ENCODE measurements at places on chromosomes 12 and 14.
A peak's percentile ranks its signal among the peaks of the same experiment; 100 is the strongest.

DNA sequence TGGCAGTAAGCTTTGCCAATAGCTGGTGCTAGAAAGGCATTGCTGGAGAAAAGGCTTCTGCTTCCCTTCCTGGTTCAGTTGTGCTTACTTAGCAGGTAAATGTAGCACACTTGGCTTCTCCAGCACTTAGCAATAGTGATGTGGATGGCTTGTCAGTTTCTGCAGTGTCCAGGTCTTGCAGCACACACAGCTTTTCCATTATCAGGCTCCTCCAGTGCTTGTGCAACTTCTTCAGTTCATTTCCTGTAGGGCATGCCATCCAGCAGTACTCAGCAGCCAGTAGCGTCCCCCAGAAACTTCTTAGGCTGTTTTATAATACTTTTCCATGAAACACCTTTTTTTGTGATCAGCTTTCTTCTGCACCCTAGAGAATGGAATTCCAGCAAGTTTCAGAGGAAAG, 154.6 kb downstream of the SLC6A15 start:
- no peak for DNase-seq

DNA sequence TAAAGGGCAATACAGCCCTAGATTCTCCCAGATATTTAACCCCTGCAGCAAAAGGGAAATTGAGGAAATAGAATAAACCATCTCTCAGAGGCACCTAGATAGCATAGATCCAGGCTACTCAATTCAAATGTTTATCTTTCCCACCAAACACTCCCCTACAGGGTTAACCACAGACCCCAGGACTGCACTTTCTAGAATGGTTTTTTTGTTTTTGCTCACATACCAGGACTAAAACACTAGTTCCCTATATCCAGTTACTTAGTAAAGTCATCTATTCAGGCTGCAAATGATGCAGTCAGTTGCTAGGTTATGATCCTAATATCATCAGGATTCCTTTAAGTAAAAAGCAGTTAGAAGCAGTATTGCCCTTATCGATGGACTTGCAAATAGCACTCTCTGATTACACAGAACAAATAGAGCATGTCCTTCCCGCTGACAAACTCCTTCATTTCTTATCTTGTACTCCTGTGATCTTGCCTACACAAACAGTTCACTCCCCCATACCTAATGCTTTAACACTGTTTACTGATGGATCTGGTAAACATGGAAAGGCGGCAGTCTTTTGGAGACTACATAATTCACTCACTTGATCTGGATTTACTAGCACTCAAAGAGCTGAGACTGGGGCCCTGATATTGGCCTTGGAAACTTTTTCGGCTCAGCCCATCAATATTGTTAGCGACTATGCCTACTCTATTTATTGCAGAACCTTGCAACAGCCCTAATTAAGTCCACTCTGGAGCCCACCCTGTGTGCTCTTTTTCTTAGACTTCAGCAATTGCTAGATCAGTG, 257.2 kb upstream of the DIO2 start:
- DNase-seq: no peak

DNA sequence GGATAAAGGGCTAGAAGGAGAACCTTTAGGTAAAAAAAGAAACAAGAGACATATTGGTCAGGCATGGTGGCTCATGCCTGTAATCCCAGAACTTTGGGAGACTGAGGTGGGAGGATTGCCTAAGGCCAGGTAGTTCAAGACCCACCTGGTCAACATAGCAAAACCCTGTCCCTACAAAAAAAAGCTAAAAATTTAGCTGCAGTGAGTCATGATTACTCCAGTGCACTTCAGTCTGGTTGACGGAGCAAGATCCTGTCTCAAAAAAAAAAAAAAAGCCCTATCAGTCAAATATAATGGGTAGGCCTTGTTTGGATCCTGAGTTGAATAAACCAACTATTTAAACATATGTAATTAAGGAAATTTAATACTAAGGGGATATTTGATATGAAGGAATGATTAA, 54.2 kb downstream of the PPP1R36 start:
- DNase-seq: no peak

- DNase-seq: peak; percentile 5
Observed at GRCh38 chr12:70645494-70646317, 8.5 kb upstream of the PTPRB start.

GRCh38 chr12:90129366-90130030, 420.9 kb upstream of the ATP2B1 start:
- no peak for DNase-seq

DNA sequence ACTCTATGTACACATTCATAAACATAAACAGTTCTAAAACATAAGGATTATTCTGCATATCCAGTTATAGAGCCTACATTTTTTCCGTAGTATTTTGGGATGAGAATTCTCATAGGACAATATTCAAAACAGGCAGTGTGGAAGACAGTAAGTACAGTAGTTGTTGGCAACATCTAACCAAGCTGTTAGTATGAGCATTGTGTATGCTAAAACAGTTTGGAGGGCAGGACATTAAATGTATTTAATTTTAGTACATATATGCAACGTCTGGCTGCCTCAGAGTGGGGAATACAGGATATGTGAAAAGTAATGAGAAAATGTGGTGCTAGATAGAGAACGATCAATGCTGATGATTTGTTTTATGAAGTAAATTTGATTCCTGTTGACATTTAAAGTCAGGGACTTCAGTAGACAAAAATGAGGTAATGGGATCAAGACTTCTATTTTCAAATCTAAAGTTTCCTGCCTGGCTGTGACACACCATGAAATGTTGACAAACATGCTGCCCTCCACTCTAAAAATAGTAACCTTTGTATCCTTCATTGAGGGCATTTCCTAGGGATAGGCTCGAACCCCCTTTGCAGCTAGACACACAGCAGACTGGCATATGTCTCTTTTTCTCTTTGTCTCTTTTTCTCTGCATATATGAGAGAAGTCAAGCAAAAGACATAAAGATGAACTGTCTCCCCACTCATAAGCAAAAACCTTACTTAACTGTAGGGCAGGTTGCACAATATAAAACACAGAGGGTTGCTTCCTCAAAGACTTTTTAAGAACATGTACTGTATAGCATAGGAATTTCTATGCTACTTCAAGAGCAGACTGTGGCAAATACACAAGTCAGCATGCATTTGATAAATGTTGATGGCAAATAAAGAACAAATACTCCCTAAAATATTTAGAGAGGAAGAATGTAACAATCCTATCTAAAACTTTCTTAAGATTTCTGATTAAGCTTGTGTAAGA, 75.5 kb upstream of the GTF2A1 start:
- DNase-seq: no peak

- DNase-seq: no peak
Observed at GRCh38 chr12:82694276-82694675, 7.6 kb downstream of the TMTC2 start.

GRCh38 chr12:123897221-123897620, 75.4 kb downstream of the CCDC92 start:
- no peak for DNase-seq

- DNase-seq: no peak
Observed at GRCh38 chr12:131902332-131903241, 8.2 kb downstream of the ULK1 start.

- DNase-seq: no peak
Observed at GRCh38 chr12:1706632-1706980, 15.7 kb downstream of the ADIPOR2 start.

GRCh38 chr12:110403976-110404682, 621 bp upstream of the ANAPC7 start:
- peak; percentile 83 for DNase-seq

GRCh38 chr12:80422550-80422949, 21.5 kb upstream of the PTPRQ start:
- no peak for DNase-seq

DNA sequence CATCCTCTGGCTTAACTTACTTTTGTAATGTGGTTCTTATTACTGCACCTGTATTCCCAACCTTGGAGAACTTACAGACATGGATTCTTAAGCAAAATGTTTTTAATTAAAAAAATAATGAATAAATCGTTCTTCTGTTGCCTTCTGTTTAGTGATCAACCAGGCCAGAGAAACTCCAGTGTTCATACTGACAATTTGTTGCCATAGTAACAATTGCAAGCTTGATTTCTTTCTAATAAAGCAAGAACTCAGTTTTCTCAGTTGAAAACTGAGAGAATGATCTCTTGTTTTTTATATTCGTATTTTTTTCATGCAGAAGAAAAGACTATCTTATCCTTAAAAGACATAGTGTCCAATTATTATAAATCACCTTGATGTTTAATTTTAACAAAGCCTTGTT, 106.5 kb upstream of the LMNTD1 start:
- no peak for DNase-seq

- DNase-seq: no peak
Observed at GRCh38 chr14:65772921-65773574, 360.5 kb downstream of the FUT8 start.

GRCh38 chr14:90274808-90275457, 18.6 kb downstream of the PSMC1 start:
- DNase-seq: no peak

GRCh38 chr12:12892681-12893141, 1.3 kb downstream of the GPRC5A start:
- no peak for DNase-seq

GRCh38 chr12:53983950-53984572, 885 bp upstream of the HOXC10 start:
- no peak for DNase-seq

DNA sequence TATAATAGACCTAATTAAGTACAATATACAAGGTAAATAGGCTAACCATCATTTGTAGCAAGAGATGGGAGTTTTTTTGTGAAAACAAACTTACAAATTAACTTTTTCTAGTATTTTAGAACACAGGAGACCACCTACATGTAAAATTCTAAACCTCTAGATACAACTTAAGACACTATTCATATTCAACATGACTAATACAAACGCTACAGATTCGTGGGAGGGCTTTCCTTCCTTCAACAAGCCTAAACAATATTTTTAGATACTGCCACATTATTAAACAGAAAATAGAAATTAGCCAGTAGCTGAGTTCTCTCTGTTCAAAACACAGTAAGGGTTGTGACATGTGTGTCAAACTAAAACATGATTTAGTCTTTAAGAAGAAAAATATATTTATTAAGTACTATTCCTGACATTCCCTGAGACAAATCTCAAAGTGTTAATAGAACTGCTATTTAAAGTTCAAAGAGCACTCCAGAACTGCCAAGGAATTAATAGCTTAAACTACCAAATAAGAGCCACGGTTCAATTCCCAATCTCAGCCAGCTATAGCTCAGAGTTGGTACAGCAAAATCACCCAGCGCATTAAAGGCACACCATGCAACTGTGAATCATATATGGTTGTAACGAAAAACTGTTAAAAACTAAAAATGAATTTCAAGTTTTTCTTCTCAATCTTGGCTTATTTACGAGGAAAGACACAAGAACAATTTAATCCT, 10.7 kb downstream of the MED13L start:
- DNase-seq: no peak

Measured in CD4-positive, alpha-beta T cell treated with Interleukin-15 for 4 hours (primary cell).